ENCODE measurements at places on chromosomes 7 and 10.

- DNase-seq: no peak
Observed at GRCh38 chr7:71442492-71443190, 310.7 kb downstream of the GALNT17 start.

GRCh38 chr7:6162650-6163366, 109.6 kb downstream of the CYTH3 start:
- no peak for DNase-seq

DNA sequence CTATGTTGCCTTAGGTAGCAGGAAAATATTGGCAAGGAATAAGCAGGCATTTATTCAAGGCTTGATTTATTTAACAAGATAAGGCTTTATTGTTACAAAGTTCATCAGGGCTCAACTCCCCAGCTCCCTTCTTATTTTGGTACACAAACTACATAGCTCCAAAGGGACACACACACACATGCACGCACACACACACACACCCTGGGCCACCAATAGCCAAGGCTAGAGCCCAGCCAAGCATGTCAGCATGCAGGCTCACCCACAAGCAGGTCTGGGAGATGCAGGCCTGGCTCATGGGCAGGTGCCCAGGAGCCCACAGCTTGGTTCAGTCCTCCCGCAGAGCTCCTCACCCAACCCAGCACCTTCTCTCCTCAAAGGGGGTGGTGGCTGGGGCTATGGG, 23.4 kb downstream of the LEP start:
- DNase-seq: no peak

- peak; percentile 12 for DNase-seq
Observed at GRCh38 chr10:70940834-70941568, 52.6 kb upstream of the PCBD1 start.

GRCh38 chr10:75375838-75376237, 25.7 kb downstream of the ZNF503 start:
- DNase-seq: no peak
